Stimulated activated CD4-positive, alpha-beta T cell treated with anti-CD3 and anti-CD28 coated beads, Interleukin-15, amount 100 ng/mL, for 1 hour (primary cell): ENCODE measurements at places on chromosomes 3 and 15.

GRCh38 chr15:28026764-28027713 is 72.1 kb downstream of the OCA2 start:
- DNase-seq = no peak

- DNase-seq = no peak
Observed at GRCh38 chr15:67407786-67408185, 113.1 kb upstream of the C15orf61 start.

- DNase-seq = no peak
Observed at GRCh38 chr15:101178931-101179330, 72.9 kb downstream of the CHSY1 start.

GRCh38 chr3:11339541-11339940 is 67.3 kb downstream of the ATG7 start:
- no peak for DNase-seq

DNA sequence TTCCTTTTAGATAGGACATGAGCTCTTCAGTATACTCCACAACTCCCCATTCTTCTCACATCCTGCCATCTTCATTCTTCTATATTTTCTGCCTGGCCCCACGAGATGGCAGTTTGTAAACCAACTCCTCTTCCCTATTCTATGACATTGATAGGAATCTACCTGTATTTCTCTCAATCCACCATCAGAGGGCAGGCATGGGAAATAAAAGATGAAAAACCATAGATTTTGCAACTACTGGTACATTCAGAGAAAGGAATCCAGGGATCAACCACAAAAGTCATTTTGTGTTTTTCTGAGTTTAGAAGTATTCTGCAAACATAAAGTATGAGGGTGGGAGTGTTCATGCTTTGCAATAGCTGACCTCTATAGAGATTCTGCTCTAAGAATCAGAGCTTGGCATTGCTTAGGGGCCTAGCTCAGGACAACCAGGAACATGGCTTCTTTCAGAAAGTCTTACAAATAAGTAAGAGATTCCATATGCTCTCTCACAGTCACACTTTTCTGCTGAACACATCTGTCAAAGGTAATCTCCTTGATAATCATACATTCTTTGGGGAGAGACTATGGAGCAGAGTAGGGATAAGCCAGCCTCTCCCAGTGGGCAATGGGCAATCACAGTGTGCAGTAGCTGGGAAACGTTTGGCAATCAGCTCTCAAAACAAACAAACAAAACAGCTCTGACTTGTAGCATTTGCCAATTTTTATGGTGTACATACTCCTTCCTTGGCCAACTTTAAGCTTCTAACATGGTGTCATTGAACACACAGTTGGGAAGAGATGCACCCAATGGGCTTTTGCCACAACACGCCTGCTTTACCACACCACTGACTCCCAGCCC is 43.1 kb upstream of the SLC25A36 start:
- no peak for DNase-seq

- peak; percentile 43 for DNase-seq
Observed at GRCh38 chr15:74291101-74292071, 55.3 kb downstream of the CCDC33 start.

GRCh38 chr15:93025625-93025982 is 63.4 kb downstream of the RGMA start:
- no peak for DNase-seq

GRCh38 chr3:59512066-59512465 is 462.2 kb upstream of the CFAP20DC start:
- DNase-seq = no peak

GRCh38 chr3:124639406-124640237 is 90.6 kb upstream of the UMPS start:
- DNase-seq = no peak

DNA sequence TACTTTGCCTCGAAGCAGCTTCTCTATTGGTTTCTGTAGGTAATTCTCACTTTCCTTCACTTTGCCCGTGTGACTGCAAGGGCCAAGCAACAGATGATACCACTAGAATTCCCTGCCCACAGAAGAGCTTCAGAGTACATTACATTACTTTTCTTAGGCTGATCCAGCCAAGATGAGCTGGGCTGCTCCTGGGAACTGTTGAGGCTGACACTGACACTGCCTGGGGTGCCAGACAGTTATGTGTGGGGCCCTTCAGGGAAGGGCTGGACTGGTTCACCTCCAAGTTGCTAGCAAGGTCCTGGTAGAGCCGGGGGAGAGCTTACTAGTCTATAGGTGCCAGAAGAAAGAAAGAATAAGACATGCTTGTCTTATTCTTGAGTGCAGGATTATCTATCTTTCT is 19.0 kb downstream of the GORASP1 start:
- no peak for DNase-seq

DNA sequence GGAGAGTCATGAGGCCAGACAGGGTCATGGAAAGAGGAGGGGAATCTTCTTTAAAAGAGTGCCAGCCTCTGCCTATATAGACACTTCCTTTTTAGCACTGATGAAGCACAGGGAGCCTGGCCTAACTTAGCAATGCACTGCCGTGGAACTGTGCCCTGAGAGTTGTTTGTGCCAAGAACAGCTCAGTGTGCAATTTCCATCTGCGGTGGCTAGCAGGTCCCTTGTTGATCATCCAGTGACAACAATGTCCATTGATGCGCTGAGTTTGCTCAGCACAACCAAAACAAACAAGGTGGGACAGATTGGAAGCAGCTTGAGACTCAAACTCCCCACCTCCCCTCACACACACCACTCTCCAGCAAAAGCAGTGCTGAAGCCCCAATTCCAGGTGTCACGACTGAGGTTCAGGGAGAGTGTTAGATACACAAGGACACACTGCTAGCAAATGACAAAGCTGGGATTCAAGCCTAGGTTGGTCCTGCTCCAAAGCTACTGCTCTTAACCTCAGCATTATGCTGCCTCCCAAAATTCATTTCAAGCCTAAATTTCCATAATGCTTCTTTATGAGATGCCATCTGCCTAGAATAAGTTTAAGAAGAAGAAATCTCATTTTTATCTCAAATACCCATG is 316.6 kb upstream of the UBE2E2 start:
- no peak for DNase-seq

GRCh38 chr3:184683900-184684560 is 27.8 kb downstream of the MAGEF1 start:
- no peak for DNase-seq

DNA sequence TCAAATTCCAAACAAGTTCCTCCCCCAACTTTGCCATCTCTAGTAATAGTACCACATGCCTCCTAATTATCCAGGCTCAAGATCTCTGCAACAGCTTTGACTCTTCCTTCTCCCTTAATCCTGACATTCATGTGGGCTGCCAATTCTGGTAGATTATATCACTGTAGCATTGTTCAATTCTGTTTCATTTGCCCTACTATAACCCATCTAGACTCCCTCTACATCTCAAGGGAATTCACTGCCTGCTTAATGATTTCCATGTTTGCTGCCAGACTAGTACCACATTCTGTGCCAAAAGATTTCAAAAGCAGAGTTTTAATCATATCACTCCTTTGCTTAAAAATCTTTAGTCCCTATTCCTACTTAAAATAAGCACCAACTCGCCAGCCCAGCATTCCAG is 34.6 kb upstream of the PPIB start:
- no peak for DNase-seq

- DNase-seq = no peak
Observed at GRCh38 chr15:58249646-58250312, 111.6 kb downstream of the AQP9 start.

GRCh38 chr15:69757186-69757585 is 304.6 kb downstream of the RPLP1 start:
- DNase-seq = peak; percentile 57

DNA sequence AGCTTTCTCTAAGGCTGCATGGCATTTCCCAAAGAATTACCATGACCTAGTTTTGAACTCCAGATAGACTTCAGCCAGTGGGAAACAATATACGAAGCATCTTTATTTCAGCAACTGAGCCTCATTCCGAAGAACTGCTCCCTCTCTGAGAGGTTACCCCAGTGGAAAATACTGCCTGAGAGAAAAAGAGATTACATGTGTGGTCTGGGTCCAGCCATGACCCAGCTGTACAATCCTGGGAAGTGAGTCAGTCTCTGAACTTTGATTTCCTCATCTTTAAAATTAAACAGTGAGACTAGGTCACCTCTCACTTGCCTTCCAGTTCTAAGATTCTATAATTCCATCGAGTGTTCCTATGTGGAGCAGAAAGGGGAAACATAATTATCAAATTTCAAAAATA is 42.4 kb downstream of the TNIK start:
- no peak for DNase-seq

DNA sequence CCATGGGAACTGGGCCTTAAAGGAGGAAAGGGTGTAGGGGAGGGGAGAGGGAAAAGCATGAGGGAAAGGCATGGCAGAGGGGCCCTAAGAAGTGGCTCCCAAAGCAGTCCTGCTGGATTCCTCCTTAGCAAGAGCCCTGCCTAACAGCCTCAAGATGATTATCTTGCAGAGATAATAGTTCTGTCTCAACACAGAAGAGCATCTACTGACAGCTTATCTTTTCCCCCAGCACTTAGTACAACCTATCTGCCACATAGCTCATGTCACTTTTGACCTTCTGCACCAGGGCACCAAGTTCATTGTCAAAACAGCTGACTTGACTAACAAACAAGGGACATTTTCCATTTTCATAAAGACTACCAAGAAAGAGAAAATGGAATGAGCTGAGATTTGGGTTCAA is 86.3 kb downstream of the ANP32A start:
- no peak for DNase-seq

- no peak for DNase-seq
Observed at GRCh38 chr3:46971742-46972141, 4.8 kb downstream of the CCDC12 start.

DNA sequence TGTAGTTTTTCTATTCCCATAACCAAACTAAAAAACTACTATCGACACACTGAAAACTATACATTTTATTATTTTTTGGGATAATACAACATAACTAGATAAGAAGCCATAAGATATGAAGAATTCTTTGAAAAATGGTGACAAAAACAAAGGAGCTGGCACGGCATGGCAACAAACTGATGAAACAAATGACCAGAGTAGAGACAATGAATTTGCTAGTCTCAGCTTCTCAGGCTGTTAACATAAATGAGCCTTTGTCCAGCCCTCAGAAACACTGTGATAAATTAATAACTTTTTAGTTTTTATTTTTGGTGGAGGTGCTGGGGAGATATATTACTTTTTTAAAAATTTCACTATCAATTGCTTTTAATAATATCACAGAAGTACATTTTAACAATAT is 100.7 kb downstream of the SMARCC1 start:
- DNase-seq = no peak

DNA sequence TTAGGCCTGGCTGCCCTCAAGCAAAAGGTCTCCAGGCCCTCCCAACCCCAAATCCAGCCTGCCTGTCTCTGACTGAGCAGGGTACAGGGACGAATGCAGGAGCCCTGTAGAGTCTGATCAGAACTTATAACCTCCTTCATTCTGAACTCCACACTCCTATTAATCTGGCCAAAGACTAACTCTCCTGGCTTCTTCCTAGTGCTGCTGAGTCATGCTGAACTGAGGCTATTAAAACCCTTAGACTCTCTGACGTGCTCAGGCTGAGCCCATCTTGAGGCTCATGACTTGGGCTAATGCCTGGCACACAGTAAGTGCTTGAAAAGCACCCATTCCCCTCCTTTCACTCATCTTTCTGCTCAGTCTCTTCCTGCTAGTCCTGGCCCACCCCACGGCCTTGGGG is 81.9 kb downstream of the NUP210 start:
- no peak for DNase-seq

- no peak for DNase-seq
Observed at GRCh38 chr3:97952280-97952679, 20.0 kb downstream of the RIOX2 start.

- DNase-seq = no peak
Observed at GRCh38 chr15:58247855-58248842, 110.0 kb downstream of the AQP9 start.

GRCh38 chr3:123047062-123047319 is 19.4 kb upstream of the SEMA5B start:
- DNase-seq = no peak

DNA sequence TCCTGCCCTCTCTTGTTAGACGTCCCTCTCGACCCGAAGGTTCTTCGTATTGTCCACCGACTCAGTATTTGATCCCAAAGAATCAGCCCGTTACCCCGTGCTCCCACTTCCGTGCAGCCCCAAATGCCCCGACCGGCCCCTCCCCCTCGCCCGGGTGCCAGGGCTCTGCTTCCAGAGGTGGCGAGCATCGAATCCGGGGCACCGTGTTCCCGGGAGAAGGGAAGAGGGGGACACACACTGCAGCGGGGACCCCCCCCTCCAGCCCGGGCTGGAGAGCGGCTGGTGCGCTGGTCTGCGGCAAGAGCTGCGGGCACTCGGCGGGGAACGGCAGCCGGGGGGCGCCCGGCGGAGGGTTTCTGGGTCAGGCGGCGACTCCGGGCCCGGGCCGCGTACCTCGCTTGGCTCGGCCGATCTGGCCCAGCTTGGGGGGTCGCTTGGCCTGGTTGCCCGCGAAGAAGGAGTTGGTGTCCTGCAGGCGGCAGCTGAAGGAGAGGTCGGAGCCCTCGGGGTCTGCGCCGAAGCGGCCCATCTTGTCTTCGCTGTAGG is 556 bp downstream of the CAMK2N2 start:
- DNase-seq = no peak

DNA sequence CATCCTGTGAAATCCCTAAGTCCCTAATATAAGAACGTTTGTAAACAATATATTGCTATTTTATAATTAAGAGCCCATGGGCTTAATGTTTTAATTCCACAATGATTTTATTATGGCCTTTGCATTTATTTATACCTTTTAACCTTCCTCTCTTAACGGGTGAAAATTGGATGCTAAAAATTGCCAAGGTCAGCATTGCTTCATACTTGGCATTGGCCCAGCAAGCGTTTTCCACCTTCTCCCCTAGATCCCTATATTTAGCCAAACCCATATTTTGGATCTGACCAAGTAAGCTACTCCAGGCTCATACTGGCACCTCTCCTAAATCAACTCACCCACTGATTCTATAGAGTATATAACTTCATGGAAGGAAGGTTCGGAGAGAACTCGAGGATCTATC is 188.0 kb upstream of the NR2F2 start:
- DNase-seq = no peak

DNA sequence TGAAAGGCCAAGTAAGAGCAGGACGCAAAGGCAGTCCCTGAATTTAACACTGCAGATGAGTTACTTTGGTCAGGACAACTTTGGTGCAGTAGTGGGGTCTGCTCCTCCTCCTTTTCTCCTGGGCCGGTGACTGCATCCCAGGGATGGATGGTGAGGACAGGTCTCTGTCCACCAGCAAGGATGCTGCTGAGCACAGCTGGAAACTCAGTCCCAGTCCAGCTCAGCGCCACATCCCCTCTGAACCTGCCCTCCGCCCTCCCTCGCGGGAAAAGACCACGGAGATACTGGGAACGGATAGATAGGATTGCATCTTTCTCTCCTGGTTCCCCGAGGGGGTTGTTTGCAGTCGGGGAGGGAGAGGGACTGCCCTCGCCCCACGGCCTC is 13.8 kb downstream of the GRAMD2A start:
- DNase-seq = no peak

GRCh38 chr3:31755926-31756658 is 223.4 kb downstream of the STT3B start:
- no peak for DNase-seq

GRCh38 chr3:13621381-13622221 is 72.7 kb downstream of the FBLN2 start:
- no peak for DNase-seq
